ENCODE measurements at places on chromosomes 4 and X.

- DNase-seq = no peak
These were observed 7.6 kb upstream of the LNX1 start for GRCh38 chr4:53598901-53599300.

DNA sequence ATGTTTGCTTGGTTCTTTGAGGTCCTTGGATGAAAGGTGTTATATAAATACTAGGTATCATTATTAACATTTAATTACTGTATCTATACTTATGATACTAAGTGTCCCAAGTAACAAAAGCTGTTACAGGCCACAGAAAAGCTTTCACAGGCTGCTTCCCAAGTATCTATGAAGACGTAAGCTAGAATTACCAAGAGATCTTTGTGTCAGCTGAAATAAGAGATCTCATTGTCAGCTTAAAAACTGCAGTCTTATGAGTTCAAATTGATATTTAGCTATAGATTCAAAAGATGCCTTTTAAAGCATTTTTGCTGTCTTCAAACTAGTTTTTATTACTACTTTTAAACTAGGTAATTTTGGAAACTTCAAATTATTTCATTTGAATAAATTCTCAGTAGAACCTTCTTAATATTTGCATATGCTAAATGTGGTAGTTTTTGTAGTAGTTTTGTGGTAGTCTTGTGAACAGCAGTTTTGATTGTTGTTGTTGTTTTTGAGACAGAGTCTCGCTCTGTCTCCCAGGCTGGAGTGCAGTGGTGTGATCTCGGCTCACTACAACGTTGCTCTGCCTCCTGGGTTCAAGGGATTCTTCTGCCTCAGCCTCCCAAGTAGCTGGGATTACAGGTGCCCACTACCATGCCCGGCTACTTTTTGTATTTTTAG, 170.0 kb upstream of the RPL34 start:
- no peak for DNase-seq

DNA sequence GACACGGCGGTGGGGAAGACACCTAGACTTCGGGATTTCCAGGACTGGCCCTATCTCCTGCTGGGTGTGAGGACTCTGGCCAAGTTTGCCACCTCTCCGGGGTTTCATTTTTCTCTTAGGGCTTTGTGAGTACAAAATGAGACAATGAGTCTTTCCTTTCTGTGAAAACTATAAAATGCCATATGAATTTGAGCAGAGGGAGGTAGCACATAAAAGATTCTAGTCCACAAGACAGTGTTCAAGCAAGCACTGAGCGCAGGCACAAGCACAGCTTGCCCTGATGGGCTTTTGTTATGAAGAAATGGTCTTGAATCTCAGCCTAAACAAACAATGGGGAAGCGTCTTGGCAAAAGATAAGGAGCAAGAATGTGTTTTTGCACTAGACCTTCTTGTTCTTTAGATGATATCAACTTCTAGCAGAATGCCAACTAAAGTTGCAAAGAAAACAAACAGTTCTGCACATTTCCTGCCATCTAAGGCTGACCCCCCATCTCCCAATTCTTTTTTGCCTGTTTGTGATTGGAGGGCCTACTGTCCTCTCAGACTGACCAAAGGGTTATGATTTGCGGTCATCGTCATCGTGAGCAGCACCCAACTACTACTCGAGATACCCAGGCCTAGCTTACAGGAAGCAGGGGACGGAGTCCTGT, 73.0 kb upstream of the ZNF518B start:
- DNase-seq = no peak

- DNase-seq = no peak
These were observed 15.0 kb downstream of the TCEANC start for GRCh38 chrX:13667919-13668318.

DNA sequence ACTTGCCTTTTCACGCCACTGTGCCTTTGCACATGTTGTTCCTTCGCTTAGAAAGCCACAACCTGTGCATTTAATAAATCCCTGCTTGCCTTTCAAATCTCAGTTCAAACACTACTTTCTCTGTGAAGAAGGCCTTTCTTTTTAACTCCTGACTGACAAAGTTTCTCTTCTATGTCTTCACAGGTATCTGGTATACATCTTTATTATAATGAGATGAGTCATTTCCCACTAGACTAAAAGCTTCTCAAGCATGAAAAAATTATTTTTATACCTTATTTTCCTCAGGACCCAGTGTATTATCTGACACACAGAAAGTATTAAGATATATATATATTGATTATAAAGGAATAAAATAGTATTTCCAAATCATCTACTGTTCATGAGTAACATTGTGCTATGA, 189.9 kb downstream of the TBCK start:
- DNase-seq = no peak

- DNase-seq = no peak
These were observed 174.9 kb downstream of the CHIC2 start for GRCh38 chr4:53889326-53890055.

DNA sequence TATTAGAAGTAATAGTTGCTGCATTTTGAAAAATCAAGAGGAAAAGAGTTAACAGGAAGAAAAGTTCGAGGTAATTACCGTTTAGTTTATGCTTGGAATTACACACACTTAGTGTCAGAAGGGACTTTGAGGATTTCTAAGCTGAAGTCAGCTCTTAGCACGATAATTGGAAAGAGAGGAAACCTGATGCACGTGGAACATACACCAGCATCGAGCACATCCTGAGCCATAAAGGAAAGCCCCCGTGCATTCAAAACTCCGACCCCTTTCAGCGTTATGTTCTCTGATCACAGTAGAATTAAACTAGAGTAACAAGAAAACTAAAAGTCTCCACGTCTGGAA, 400 bp upstream of the PAQR3 start:
- DNase-seq = no peak

DNA sequence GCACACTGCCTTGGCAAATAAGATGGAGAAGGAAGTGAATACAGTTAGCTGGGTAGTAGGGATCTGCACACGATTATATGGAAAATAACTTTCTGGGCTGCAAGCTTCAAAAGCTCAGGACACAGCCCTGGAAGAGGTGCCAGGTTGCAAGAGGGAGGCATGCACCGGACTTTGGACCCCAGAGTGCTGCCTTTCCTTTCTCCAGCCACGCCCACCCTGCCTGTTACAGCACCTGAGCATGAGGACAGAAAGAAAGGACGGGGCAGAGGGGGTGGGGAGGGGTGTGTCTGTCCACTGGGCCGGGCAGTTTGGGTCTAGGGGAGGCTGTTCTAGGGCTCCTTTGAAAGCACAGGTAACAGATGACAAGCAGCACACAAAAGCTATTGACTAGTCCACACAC, 152.8 kb downstream of the ENPP6 start:
- no peak for DNase-seq

GRCh38 chr4:33961761-33962160, 2282.6 kb downstream of the ARAP2 start:
- no peak for DNase-seq

- no peak for DNase-seq
These were observed 52.9 kb downstream of the SUPT20HL2 start for GRCh38 chrX:24260842-24261550.

DNA sequence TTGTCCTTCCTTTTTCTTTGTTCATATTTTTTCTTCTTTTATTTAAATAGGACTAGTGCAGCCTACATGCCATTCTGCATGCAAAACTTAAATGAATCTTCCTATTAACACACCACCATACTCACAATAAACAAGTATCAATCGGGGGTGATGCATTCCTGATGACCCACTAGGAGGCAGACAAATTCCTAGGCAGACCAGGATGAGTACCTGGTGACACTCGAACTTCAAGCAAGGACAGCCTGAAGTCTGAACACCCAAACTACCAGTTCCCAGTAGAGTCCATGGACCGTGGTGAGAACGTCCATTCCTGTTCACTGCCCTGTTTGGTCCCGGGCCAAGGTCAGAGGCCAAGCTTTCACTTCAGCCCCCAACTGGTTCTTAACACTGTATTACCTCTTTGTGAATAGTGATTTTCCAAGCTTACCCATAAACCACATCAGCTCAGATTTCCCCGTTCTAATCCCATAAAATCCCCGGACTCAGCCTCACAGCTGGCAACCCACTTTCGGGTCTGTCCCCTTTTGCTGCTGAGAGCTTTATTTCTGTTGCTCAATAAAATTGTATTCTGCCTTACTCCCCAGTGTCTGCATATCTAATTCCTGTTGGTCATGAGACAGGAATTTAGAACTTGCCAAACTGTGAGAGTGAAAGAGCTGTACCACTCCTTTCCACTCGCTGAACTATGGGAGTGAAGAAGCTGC, 1286.6 kb downstream of the FSTL5 start:
- DNase-seq = no peak

GRCh38 chr4:70747874-70748273, 26.1 kb downstream of the RUFY3 start:
- DNase-seq = no peak

DNA sequence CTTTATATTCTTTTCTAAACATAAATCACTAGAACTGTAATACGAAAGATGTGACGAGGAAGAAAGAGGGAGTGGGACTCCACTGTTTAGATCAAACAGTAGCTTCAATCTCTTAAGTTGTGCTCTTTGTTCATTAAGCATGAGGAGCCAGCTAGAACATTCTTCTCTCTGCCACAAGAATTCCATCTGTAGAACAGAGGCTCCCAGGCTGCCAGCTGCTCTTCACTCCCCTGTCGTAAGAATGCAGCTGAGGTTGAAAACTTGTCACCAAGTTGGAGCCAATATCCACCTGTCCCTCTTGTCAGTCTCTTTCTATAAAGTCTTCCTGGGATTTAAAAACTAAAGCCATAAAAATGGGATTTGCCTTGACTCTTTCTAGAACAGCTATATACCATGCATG, 65.0 kb upstream of the SEC24B start:
- DNase-seq = no peak

DNA sequence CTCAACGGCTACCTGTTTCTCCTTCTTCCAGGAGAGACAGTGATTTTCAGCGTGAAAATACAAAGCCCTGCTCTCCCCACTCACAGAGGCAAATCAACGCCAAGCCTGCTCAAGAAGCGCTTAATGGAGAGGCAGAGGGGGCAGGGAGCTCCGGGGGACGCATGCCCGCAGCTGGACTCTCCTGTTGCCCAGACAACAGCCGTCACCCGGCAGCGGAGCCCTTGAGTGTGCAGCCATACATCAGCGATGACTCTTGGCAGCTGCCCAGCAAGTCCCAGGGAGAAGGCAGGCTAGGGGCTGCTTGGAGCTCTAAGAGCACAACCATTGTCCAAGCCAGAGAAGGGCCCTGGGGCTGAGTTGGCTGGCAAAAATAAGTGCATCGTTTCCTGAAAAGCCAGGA, 71.0 kb upstream of the AFAP1 start:
- DNase-seq = no peak
